ENCODE measurements at places on chromosomes 7 and 10.

GRCh38 chr10:61883371-61884025, 18.0 kb upstream of the ARID5B start:
- no peak for DNase-seq

DNA sequence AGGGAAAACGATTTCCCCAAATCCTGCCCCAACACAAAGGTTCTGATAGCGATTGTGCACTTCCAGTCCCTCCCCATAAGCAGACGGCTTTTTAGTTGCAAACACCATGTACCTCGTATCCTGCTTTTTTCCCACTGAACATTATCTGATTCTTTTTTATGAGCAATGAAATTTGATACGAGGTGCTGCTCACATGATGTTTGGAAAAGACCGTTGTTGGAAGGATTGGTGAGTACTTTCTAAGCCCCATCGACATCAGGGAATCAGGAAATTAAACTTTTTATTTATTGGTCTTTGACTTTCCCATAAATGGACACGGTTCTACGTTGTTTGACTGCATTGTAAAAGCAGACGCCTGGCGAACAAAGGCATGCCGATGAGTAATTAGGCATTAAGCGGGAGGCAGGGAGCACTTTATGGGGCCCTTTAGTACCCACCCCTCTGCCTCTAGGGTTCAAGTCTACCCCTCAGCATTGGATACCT, 49.4 kb downstream of the TEX36 start:
- no peak for DNase-seq

DNA sequence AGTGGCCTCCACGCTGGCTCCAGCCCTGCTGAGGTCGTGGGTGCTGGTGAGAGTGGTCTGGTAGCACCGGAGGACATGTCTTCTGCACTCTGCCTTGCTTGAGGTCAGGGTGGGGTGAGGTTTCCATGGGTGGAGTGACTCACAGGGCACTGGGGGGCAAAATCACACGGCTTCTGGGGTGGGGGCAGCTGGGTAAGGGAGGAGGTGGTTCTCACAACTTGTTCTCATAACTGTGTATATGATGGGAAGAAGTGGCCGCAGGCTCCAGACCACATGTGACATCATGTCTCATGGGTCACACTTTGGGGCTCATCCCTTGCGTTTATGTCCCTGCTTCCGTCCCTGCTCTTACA, 884 bp upstream of the PRF1 start:
- DNase-seq = peak; percentile 21

DNA sequence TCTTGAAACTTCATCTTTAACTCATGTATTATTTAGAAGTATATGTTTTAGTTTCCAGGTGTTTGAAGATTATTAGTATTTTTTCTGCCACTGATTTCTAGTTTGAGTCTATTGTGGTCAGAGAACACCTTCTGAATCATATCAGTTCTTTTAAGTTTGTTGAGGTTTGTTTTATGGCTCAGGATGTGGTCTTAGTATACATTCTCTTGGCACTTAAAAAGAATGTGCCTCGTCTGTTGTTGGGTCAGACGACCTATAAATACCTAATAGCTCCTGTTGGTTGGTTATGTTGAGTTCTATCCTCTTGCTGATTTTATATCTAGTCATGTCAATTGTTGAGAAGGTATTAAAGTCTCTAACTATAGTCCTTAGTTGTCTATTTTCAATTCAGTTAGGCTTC, 15.9 kb downstream of the TDRD1 start:
- no peak for DNase-seq

- peak; percentile 70 for DNase-seq
Measured at GRCh38 chr10:15188603-15189002, 20.1 kb upstream of the NMT2 start.
